ENCODE measurements at places on chromosomes 7 and 10.

DNA sequence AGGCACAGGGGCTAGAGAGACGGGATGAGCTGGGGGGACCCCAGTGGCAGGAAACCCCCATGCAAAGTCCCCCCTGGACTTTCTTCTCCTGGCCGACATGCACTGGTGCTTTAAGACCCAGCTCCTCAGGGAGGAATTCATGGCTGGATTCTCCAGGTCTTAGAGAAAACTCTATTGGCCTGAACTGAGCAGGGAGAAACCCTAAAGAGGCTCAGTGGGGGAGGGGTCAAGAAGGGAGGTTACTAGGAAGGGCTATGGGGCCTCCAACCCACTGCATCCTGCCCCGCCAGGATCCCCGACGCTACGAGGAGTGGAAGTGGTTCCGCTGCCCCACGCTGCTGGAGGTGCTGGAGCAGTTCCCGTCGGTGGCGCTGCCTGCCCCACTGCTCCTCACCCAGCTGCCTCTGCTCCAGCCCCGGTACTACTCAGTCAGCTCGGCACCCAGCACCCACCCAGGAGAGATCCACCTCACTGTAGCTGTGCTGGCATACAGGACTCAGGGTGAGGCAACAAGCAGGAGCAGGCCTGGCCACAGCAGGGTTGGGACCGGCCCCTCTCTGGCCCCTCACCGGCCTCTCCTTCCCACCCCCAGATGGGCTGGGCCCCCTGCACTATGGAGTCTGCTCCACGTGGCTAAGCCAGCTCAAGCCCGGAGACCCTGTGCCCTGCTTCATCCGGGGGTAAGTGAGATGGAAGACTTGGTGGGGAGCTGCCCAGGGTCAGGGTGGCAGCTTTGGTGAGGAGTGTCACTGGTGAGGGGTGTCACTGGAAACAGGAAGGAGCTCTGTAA lies 13.8 kb downstream of the ATG9B start:
- no peak for DNase-seq

DNA sequence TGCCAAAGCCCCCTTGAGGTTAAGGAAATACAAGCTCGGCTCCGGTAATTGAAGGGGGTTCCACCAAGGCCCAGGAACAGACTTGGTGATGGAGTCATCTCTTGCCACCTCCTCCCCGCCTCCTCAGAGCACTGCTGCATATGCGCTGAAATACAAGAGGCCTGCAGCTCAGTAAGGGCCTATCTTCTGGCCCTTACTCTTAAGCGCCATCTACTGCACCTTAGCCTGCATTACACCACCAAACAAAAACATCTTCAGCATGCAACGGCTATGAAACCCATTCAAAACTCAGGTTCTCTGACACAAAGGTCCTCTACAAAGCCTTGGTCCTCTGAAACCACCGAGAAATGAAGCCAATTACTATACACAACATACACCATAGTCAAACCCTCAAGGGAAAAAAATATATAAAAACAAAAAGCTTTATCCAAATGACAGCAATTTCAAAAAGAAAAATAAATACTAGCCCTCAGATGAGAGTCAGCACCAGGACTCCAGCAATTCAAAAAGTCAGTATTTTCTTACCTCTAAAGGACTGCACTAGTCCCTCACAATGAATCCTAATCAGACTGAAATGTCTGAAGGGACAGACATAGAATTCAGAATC lies 176.8 kb upstream of the TBX20 start:
- DNase-seq, result no peak

GRCh38 chr7:29042824-29043231 lies 84.7 kb upstream of the TRIL start:
- DNase-seq, result no peak

DNA sequence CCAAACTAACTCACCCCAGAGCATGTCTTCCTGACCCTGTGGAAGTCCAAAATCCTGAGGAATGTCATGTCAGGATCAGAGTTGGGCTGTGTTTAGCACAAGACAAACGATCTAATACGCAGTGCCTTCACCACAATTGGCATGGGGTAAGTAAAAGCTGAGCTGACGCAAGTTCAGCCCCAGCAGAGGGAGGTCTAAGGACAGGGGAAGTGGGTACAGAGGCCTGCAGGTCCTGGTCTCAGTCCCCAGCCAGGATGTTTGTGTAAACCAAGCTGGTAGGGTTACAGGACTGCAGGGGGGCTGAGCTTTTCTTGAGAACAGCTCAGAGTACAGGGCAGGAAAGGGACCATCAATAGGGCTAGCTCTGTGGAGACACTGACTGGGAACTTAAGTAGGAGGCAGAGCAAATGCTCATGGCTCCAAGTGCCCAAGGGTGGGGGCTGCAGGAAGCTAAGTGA lies 5.3 kb upstream of the KCNIP2 start:
- no peak for DNase-seq

DNA sequence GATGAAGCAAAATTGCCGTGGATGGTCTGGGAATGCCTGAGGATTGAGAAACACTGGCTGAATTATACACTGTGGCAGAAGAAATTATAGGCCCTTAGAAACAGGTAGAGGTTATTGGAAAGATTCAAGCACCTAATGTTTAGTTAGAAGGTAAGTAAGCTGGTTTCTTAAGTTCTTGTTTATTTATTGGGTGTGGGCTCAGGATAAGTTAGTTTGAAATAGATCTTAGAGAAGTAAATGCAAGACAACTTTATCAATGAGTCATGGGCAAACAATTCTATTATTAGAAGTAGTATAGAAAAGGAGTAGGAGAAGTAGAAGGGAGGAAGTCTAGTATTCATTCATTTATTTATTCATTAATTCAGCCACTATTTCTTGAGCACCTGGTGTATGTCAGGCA lies 96.5 kb downstream of the KAT6B start:
- no peak for DNase-seq

- DNase-seq, result no peak
These were observed 66.5 kb downstream of the CDK6 start for GRCh38 chr7:92769844-92770243.

- no peak for DNase-seq
These were observed 25.8 kb downstream of the WBP1L start for GRCh38 chr10:102769375-102770107.

DNA sequence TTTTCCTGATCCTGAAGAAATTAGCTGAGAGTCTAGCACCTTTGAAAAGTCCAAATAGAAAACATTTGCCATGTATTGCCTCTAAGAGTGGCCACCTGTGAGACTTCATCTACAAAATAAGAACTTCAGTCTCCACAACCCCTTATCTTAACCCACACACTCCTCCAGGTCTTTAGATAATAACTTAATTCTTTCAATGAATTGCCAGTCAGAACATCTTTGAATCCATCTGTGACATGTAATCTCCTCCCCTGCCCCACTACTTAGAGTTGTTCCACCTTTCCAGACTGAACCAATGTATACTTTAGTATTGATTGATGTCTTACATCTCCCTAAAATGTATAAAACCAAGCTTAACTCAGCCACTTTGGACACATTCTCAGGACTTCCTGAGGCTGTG lies 84.4 kb upstream of the FAM171A1 start:
- DNase-seq, result no peak

DNA sequence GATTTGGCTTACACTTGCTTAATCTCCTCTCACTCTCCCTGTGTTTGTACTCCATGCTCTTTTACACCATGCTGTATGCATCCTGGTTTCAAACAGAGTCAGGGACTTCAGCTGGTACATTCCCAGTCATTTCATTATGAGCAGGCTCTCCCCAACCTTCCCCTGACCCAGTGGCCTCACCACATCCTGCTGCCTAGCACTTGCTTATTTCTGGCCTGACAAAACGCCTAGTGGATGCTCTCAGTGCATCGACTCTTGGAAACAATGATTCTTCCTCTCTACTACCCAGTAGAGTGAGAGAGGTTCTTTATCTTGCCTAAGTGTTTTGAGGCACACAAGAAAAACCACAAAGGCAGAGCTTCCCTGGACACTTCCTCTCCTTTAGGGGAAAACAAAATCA lies 63.4 kb downstream of the CAV1 start:
- DNase-seq, result no peak

- DNase-seq, result no peak
These were observed 140.5 kb upstream of the AKR1E2 start for GRCh38 chr10:4685491-4685890.

DNA sequence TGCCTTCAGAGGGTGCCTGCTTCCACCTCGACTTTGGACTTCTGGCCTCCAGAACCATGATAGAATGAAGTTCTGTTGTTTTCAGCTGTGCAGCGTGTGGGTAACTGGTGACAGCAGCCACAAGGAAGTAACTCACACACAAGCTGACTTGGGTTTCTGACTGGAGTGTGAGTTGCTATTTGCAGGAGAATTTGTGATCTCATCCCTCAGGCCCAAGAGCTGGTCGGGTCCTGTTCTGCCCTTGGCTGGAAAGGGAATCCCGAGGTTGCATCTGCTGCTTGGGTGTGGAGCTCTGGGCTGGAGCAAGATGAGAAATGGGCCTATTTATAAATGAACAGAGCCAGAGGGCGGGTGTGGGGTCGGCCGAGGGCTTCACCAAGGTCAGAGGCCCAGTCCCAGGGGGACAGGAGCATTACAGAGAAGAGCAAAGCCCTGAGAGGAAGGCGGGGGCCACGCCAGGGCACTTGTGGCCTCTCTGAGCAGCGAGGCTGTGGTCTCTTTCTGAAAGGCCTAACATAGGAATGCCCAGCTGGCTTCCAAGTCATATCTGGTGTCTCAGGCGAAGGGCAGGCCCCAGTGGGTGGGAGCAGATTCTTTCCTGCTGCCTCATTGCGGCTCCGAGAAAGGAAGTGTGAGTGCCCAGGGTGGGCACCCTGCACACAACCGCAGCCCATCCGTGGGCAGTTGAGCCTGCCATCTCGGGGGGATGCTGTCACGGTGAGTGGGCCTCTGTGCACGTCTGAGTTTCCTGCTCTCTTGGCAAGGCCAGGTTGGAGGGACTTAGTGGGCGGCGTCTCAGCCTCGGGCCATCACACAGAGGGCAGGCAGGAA lies 26.5 kb upstream of the C10orf71 start:
- peak; percentile 79 for DNase-seq

- DNase-seq, result no peak
These were observed 1174.9 kb upstream of the AUTS2 start for GRCh38 chr7:68423356-68423755.

- DNase-seq, result no peak
These were observed 5.8 kb downstream of the TCF7L2 start for GRCh38 chr10:112955582-112956421.

- DNase-seq, result peak; percentile 81
These were observed 160.6 kb downstream of the FGFR2 start for GRCh38 chr10:121437596-121437995.

DNA sequence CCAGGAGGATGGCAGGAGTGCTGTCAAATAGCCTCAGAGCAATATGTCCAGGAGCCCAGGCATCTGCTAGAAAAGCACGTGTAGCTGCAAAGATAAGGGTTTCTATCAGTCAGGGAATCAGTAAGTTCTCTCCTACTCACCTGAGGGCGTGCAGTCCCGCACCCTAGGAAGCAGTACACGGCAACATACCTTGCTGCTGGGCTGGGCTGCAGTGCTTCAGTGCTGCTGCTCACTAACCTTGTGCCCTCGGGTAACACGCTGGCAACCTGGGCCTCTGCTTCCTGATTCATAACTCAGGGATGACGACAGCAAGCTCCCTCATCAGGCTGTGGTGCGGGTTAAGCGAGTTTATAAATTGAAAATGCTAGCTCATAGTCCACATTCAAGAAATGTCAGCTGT lies 29.5 kb upstream of the CCNY start:
- no peak for DNase-seq

DNA sequence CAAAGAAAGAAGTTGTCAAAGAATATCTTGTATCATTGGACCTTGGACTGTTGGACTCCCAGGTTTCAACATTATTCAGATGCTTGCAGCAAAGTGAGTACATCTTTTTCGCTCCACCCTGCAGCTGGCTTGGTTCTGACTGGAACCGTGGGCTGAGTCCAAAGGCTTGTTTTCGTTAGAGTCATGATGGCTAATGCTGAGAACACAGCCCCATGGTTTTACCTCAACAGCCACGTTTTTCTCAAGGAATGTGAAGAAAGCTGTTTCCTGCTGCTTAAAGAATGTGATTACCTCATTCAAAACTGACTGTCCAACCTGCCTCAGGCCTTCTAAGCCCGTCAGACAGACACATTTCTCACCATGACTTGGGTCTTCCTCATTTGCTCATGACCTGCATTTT lies 69.5 kb downstream of the STEAP1B start:
- DNase-seq, result no peak

GRCh38 chr7:159007996-159008389 lies 136.7 kb downstream of the VIPR2 start:
- DNase-seq, result no peak

GRCh38 chr10:70656489-70656888 lies 15.8 kb upstream of the ADAMTS14 start:
- DNase-seq, result peak; percentile 71

- DNase-seq, result no peak
These were observed 864 bp downstream of the PSTK start for GRCh38 chr10:122981066-122981464.

DNA sequence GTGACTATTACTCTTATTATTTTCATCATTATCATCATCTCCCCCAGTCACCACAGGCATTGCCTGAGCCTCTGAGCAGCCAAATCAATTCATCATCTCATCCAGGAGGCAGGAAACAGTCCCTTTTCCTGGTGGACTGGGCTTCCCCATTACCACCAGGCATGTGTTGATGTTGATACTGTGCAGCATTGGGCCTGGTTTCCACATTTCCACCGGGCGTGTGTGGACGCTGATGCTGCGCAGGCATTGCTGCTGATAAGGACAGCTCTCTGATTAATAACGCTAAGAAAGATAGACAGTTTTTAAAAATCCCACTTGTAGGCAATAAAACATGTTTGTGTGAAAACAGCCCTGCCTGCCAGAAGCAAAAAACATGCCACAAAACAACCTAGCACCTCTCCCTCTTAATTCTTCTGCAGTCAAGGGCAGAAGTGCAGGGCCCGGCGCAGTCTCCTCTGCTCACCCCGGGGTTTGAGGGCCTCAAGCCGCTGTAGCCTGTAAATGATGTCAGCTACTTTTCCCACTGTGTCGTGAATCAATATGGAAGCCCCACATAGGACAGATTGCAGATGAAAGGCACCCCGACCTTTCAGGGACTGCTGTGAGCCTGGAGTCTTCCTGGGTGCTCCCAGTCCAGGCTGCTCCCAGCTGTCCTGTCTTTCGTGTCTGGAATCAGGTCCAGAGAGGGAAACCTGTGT lies 216.0 kb downstream of the WDR37 start:
- no peak for DNase-seq

GRCh38 chr10:116296291-116296721 lies 23.3 kb upstream of the GFRA1 start:
- no peak for DNase-seq

DNA sequence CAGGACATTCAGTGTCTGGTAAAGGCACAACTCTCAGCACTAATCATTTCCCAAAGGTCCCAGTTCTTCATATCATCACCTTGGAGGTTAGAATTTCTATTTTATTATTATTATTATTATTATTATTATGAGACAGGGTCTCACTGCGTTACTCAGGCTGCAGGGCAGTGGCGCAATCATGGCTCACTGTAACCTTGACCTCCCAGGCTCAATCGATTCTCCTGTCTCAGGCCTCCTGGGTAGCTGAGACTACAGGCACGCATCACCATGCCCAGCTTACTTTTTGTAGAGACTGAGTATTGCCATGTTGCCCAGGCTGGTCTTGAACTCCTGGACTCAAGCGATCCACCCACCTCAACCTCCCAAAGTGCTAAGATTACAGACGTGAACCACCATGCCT lies 91.8 kb upstream of the DOCK1 start:
- no peak for DNase-seq

GRCh38 chr7:2151237-2151636 lies 81.5 kb downstream of the MAD1L1 start:
- no peak for DNase-seq

GRCh38 chr7:101580596-101580995 lies 48.5 kb downstream of the MYL10 start:
- no peak for DNase-seq
